G401 (cell line): ENCODE measurements at places on chromosomes 16 and 17. TPM values are rescaled to one million over a fixed set of nuclear protein-coding genes. Genes with fewer than 3 reads are reported as not detected.

KCNJ2 gene
- 72.6 and 103 TPM in 2 replicates for total RNA-seq

NHERF2 gene
- 20.5 and 28.9 TPM in 2 replicates for total RNA-seq

SGCA gene
- 19.0 and 49.0 TPM in 2 replicates for total RNA-seq

GOSR1 gene
- total RNA-seq, result 16.5 and 33.9 TPM in 2 replicates

SOX8 gene
- 72.7 and 82.6 TPM in 2 replicates for total RNA-seq

CES1 gene
- not detected in 2 replicates for total RNA-seq

SEPTIN1 gene
- 0.10 and 0.86 TPM in 2 replicates for total RNA-seq

C1QTNF8 gene
- 1.5 and 2.6 TPM in 2 replicates for total RNA-seq

TRPV3 gene
- 0.25 and 0.61 TPM in 2 replicates for total RNA-seq

PPP1R27 gene
- total RNA-seq, result 0.31 TPM in 1 of 2 replicates, not detected in the other

CRHR1 gene
- not detected in 2 replicates for total RNA-seq

TMEM92 gene
- total RNA-seq, result 1.2 and 4.2 TPM in 2 replicates

ABCC11 gene
- total RNA-seq, result 0.03 and 0.12 TPM in 2 replicates

CCL7 gene
- total RNA-seq, result not detected in 2 replicates
